ENCODE measurements at places on chromosomes 6 and 20.

DNA sequence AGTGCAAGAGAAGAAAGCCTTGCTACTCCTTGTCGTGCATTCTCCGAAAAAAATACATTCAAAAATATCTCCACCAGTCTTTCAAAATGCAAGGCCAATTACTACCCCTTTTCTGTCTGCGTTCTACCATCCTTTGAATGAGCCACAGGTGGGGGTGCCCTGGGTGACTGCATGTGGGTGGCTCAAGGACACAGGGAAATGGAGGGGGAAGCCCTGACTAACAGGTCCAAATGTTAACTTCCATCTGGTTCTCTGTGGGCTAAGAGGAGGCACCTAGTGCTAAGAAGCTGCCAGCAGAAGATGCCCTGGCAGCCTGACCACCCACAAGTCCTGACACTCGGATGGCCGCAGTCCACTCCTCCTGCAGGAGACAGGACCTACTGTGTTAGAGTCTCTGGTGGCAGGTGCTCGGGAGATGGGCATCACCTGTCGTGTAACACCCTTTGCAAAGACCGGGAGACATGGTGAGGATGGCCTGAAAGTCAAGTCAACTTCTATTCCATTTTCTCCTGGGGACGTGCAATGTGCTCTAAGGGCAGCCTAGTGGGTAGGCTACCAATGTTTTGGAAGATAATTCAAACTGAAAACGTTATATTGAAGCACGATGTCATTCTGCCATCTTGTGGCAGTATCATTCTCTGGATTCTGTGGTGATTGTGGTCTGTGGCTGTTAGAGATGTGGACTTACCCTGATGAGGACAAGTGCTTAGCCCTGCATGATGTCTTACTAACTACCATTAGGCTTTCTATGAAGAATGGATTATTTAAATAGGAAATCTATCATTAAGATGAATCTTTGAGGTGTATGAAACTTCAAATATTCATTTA lies 27.4 kb upstream of the IGF2R start:
- peak; percentile 18 for DNase-seq

DNA sequence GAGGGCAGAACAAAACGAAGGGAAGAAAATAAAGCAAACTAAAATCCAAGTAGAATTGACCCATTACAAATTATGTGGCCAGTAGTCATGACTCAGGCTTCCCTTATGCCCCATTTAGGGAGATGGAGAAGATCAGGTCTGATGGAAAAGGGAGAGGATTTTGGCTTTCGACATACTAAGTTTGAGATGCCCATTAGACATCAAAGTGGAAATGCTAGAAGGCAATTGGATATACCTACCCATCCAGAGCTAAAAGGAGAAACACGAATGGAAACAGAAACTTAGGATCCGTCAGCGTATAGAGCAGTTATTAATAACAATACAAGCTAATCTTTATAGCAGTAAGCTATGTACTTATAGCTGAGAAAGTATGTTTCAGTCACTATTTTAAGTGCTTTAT lies 4.8 kb downstream of the TRPC4AP start:
- DNase-seq = no peak

GRCh38 chr6:56297022-56297989 lies 49.9 kb upstream of the COL21A1 start:
- no peak for DNase-seq

DNA sequence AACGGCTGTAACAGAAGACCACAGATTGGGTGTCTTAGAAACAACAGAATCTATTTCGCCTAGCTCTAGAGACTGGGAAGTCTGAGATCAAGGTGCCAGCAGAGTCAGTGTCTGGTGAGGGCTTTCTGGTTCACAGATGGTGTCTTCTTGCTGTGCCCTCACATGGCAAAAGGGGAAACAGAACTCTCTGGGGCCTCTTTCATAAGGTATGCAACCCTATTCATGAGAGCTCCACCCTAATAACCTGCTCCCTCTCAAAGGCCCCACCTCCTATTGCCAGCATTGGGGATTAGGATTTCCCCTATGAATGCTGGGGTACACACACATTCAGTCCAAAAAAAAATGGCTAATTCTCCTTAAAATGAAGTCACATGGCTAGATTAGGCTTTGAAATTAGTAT lies 10.0 kb downstream of the TXNDC5 start:
- no peak for DNase-seq
